ENCODE measurements at places on chromosomes 13 and 19. TPM values are rescaled to one million over a fixed set of nuclear protein-coding genes. Genes with fewer than 3 reads are reported as not detected.

Gene APC2
- 0.50 TPM for total RNA-seq

Gene PRSS57
- not detected for total RNA-seq

Gene RFPL4A
- not detected for total RNA-seq

Gene NLRP4
- total RNA-seq = not detected

Gene UBL5
- 151 TPM for total RNA-seq

Gene ZNF534
- total RNA-seq = 0.17 TPM

Gene ACTMAP
- 0.51 TPM for total RNA-seq

Gene ATXN8OS
- total RNA-seq = not detected

DNA sequence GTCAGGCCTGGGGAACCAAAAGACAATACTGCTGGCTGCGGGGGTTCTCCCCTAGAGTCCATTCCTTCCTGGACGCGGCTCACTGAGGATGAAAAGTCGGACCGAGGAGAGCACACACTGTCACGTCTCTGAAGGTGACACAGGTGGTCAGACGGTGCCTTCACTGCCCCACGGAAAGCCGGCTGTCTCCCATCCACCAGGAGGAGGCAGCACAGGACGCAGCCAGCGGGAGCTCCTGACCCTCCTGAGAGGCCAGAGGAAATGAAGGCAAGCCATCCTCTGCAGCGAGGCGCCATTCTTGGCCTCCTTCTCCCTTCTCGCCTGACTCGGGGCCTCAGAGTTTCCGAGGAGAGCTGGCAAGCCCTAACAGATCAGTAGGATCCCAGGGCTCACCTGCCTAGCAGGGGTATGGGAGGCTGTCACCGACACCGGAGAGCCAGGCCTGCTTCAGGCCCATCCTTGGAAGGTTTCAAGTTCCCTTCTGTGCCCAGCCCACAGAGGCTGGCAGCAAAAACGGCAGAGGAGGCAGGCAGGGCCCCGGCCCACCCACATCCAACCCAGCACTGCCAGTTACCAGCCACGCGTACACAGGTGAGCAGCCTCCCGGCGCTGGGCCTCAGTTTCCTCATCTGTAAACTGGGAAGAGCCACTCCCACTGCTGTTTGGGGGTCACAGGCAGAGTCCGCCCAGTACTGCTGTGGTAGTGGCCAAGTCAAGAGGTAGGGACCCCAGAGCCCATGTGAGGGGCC is 4.5 kb downstream of the REXO1 start:
- peaks cover 5% of the 10 kb centered on the region for H3K4me1 ChIP-seq
- no peak overlapping the region for H3K27ac ChIP-seq
- no peak for DNase-seq
- no peak overlapping the region for H3K4me3 ChIP-seq
- peaks cover 9% of the 10 kb centered on the region for H3K36me3 ChIP-seq

DNA sequence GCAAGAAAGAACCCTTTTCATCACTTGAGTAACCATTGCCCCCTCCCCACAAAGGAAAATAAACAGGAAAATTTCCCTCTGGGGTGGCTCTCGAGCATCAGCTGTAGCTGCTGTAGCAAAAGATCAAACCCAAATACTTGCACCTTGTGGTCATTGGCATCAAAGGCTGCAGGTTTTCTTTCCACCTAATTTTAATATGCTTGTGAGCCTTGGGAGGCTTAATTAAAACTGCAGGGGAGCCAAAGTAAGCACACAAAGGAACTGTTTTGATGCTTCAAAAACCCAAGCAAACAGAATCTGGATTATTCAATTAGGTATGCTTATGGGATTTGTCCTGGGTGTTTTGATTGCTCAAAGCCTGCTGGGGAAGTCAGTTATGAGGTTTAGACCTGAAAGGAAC is 119.5 kb downstream of the SHISA2 start:
- no peaks in the 10 kb centered on the region for H3K27me3 ChIP-seq
- H3K4me1 ChIP-seq = no peaks in the 10 kb centered on the region
- no peak overlapping the region for H3K27ac ChIP-seq
- no peak for DNase-seq

GRCh38 chr19:41626278-41626677 is 596 bp downstream of the CEACAM4 start:
- no peaks in the 10 kb centered on the region for H3K4me1 ChIP-seq
- no peaks in the 10 kb centered on the region for H3K36me3 ChIP-seq
- no peak overlapping the region for H3K4me3 ChIP-seq
- H3K27me3 ChIP-seq = no peaks in the 10 kb centered on the region
- no peak for DNase-seq

DNA sequence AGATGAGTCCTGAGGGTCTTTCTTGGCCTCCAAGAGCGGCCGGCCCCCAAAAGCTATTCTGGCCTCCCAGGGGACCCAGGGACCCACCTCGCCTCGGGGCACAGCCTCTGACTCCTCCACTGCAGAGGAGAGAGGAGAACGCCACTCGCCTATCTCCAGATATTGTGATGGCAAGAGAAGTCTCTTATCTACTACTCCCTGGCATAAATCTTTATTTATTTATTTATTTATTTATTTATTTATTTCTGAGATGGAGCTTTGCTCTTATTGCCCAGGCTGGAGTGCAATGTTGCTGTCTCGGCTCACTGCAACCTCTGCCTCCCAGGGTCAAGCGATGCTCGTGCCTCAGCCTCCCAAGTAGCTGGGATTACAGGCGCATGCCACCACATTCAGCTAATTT is 11.0 kb downstream of the SLC7A9 start:
- no peak overlapping the region for H3K4me3 ChIP-seq
- no peak for DNase-seq
- no peaks in the 10 kb centered on the region for H3K36me3 ChIP-seq

DNA sequence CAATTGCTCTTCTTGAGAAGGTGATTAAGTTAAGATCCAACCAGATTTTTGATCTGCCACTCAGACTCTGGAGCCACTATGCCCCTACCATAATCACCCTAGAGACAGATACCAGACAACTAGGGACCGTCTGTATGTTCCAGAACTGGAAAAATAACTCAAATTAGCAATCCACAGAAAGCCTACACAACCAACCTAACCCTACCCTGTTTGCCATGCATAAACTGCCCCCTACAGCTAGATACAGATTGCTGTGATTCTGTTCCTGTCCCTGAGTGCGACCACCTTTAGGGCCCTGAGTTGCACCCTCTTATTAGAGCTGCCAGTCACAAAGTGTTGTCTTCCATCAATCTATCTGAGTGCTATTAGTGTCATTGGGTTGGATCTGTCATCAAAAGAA is 929.8 kb upstream of the SLITRK1 start:
- DNase-seq = no peak

DNA sequence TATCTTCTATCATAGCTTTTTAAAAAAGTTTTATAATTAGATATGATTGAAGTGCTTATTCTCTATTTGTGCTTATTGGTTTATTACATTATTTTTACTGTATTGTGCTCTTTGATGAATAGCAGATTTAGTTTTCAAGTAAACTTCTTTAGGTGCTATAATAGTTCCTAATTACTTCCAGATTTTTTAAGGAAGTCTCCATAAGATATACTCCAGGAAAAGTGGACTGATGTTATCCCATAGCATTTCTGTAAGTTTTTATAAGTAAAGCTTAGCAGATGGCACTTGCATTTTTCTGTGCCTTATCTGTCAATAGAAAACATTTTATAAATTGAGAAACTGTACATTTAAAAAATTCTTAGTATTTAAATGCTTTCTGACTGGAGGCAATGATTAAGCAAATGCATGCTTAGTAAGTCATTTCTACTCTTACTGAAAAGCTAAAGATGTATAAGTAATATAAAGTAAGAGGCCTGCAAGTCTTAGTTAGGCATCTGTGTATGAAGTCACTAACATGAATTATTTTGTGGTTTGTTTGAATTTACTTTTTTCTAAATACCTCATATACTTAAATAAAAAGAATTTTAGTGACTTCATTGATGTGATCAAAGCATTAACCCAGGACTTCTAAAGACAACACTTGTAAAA is 182.8 kb downstream of the MAB21L1 start:
- H3K27me3 ChIP-seq = no peaks in the 10 kb centered on the region
- H3K4me3 ChIP-seq = no peak overlapping the region
- H3K27ac ChIP-seq = no peak overlapping the region
- H3K36me3 ChIP-seq = no peaks in the 10 kb centered on the region
- no peaks in the 10 kb centered on the region for H3K4me1 ChIP-seq

DNA sequence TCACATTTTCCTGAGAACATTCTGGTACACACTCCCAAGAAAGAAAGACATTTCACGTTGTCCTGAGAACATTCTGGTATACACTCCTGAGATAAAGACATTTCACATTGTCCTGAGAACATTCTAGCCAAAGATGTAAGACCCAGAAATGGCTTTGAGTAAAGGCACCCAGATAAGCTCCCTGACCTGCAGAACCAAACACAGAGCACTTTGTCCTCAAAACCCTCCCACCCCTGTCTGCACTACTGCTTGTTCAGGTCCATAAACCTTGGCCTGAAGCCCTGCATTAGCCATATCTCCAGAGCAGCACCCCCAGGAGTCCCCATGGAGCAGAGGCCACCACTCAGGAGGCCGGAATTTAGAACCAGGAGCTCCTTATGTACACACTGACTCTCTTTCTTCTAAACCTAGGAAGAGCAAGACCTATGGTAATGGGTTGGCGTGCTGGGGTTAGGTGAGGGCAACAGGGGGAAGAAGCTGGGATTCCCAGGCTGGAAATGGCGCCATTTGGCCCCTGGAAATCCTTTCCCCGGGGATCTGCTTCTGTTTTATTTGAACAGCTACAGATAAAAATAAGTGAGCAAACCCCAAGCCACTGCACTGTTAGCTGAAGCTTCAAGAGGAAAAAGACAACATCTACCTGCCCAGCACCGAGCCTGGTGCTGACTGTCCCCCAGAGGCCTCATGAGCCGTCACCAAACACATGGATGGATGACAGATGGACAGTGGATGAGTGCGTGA is 13.7 kb downstream of the GAS6 start:
- H3K36me3 ChIP-seq = peaks cover 12% of the 10 kb centered on the region
- no peaks in the 10 kb centered on the region for H3K27me3 ChIP-seq
- peaks cover 30% of the 10 kb centered on the region for H3K4me1 ChIP-seq
- H3K27ac ChIP-seq = no peak overlapping the region

DNA sequence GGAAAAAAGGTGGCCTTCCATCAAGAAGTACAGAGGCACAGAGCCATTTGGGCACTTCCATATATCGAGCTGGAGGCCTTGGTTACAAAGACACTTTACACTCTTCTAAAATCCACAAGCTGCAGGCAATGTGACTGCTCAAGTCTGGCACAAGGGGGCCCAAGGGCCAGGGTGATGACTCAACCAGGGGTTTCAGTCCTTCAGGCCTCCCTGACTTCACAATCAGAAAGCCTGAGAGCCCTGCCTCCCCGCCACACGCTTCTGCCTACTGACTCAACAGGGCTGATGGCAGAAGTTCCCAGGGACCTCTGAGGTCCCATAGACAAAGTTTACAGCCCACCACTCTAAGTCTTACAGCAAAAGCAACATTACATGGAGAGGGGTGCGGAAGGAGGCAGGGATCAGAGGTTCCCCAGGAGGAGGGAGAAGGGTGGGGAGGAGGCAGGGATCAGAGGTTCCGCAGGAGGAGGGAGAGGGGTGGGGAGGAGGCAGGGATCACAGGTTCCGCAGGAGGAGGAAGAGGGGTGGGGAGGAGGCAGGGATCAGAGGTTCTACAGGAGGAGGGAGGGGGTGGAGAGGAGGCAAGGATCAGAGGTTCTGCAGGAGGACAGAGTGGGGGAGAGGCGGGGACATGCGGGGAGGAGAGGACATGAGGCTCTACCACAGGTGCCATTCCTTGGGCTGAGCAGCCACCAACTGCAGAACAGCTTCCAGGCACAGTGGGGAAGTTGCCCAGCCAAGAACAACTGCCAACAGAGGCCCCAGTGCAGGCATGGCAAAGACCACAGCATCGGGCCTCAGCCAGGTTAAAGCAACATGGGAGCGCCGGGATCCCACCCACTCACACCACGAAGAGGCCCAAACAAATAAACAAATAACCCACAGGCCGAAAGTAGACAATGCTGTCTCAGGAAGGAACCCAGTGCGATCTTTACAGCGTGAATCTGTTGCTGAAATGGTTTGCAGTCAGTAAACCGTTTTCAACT is 52.0 kb downstream of the SLC7A1 start:
- H3K27me3 ChIP-seq = no peaks in the 10 kb centered on the region
- H3K4me3 ChIP-seq = no peak overlapping the region
- H3K27ac ChIP-seq = no peak overlapping the region
- peak; percentile 36 for DNase-seq
- no peaks in the 10 kb centered on the region for H3K4me1 ChIP-seq

DNA sequence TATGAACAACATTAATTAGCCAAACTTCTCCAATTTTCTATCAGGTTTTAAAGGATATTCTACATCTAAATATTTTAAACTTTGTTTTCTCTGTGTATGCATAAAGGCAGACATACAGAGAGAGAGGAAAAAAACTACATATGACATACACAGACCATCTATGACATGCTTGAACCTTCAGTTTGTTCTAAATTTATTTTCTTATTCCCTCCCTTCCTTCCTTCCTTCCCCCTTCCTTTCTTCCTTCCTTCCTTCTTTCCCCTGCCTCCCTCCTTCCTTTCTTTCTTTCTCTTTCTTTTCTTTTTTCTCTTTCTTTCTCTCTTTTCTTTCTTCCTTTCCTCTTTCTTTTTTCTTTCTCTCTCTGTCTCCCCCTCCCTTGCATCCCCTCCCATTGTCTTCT is 35.8 kb upstream of the CD70 start:
- H3K4me1 ChIP-seq = no peaks in the 10 kb centered on the region
- no peak overlapping the region for H3K4me3 ChIP-seq
- no peak overlapping the region for H3K27ac ChIP-seq
- DNase-seq = no peak
- H3K36me3 ChIP-seq = no peaks in the 10 kb centered on the region
- H3K27me3 ChIP-seq = no peaks in the 10 kb centered on the region

- no peak overlapping the region for H3K4me3 ChIP-seq
- H3K4me1 ChIP-seq = no peaks in the 10 kb centered on the region
- H3K27ac ChIP-seq = no peak overlapping the region
Measured at GRCh38 chr13:51738226-51738905, 65.6 kb downstream of the DHRS12 start.

DNA sequence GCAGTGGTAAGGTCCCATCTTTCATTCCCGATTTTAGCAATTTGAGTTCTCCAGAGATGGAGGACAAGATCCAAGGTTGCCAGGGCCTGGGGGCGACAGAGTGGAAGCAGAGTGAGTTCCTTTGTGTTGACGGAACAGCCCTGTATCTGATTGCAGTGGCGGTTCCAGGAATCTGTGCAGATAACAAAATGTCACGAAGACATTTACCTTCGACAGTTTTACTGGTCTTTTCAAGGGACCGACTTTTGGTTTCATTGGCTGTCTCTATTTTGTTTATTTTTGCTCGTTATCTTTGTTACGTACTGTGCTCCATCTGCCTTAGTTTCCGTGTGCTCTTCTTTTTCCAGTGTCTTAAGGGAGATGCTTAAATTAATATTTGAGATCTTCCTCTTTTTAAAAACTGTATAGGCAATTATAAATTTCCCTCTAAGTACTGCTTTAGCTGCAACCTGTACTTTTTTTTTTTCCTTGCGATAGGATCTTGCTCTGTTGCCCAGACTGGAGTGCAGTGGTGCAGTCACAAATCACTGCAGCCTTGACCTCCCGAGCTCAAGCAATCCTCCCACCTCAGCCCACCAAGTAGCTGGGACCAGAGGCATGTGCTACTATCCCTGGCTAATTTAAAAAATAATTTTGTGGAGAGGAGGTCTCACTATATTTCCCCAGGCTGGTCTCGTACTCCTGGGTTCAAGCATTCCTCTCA is 23.2 kb downstream of the KDM4B start:
- H3K4me1 ChIP-seq = peaks cover 16% of the 10 kb centered on the region
- DNase-seq = no peak
- H3K36me3 ChIP-seq = no peaks in the 10 kb centered on the region
- no peaks in the 10 kb centered on the region for H3K27me3 ChIP-seq

GRCh38 chr13:51148952-51149573 is 38.0 kb upstream of the C13orf42 start:
- DNase-seq = peak; percentile 68
- peaks cover 2% of the 10 kb centered on the region for H3K27me3 ChIP-seq
- no peak overlapping the region for H3K27ac ChIP-seq
- H3K4me1 ChIP-seq = no peaks in the 10 kb centered on the region
